Activated T-cell treated with anti-CD3 and anti-CD28 coated beads, Interleukin-2, amount 50 U/mL, for 24 hours (primary cell): ENCODE measurements at places on chromosomes 7 and 10.

DNA sequence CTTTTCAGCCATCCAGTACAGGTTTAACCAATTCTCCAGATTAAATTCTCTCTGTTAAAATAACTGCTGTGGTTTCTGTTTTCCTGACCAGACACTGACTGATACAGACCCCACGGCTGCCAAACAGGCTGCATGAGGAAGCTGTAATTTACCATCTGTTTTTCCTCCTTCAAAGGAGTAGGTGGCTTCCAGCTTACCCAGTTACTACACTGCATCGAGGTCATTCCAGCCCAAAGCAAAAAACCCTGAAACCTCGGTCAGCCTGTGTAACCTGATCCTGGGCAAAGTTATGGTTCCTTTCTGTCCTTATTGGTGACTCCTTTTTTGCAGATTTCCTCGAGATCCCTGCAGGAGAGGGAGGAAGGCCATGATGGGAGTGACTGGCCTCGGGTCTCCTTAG lies 27.9 kb upstream of the LOXL4 start:
- no peak for DNase-seq

DNA sequence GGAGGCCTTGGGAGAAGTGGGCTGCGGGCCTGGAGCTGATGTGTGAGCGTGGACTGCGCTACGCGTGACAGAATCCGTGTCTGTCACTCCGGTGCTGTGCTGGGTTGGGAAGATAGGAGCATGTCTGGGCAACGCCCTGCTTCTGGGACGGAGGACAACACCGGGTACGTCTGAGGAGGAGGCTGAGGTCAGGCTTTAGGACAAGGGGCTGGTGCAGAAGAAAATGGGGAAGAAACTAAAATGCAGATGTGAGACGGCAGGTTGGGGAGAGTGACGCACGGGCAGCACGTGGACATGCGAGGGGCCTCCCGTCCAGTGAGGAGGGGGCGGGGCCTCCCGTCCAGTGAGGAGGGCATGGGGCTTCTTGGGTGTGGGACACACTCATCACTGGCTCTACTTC lies 207.4 kb downstream of the DNAJB6 start:
- DNase-seq: no peak

- no peak for DNase-seq
Measured at GRCh38 chr10:128058106-128058749, 68.0 kb downstream of the MKI67 start.

DNA sequence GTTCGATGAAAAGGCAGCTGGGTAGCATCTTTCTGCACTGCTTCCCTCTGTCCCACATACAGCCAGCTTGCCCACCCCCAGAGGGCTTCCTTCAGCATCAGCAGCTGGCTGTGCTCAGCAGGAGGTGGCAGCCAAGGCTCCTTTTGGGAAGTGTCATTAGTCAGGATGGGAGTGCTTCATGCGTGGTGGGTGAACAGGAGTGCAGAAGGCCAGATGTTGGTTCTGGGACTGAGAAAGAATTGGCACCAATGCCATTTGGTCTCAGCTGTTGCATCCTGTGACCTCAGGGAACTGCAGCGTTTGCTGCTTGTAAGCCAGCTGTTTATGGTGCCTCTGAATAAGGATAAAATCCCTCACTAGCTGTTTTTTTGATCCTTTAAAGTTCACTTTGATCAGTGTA lies 131.1 kb upstream of the SORCS3 start:
- DNase-seq: no peak

DNA sequence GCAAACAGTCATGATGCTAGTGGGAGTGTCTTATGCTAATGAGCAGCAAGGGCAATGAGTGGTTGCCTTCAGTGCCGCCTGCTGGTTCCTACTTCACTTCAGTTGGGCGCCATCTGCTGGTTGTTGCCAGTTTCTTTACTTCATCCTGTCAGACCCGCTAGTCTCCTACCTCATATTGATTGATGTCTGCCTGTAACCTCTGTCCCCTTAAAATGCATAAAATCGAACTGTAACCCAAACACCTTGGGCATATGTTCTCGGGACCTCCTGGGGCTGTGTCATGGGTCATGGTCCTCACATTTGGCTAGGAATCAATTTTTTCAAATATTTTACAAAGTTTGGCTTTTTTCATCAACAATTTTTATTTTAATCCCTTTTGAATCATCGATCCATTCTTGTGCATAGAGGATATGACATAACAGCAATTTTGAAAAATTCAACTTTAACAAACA lies 62.8 kb upstream of the C7orf33 start:
- peak; percentile 83 for DNase-seq

DNA sequence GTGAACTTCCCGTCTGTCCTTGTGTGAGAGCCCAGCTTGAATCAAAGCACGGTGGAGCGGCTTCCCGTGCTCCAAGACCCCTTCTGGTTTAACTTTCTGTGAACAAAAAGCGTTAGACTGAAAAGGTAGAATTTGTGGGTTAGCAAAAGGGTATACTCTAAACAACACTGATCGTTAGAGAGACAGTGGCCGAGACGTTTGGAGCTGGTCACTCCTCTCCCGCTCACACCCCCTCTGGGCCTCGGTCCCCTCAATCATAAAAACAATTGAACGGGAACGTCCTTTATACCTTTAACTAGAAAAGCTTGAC lies 502 bp downstream of the PRKRIP1 start:
- DNase-seq: no peak

DNA sequence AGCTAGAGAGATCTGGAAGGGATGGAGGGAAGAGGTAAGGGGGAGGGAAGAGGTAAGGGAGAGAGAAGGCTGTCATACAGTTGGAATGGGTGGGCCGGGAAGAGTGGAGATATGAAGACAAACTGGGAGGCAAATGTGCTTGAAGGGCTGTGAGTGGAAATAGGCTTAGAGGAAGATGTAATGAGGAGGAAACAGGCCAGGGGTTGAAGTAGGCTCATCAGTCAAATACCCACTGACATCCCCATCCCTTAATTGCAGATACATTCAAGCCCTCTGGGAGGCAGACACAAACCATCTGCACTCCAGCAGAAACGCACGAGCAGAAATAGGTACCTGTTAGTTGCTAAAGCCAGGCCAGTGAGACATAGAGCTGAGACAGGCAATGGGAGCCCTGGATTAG lies 2.1 kb downstream of the SYNPO2L start:
- no peak for DNase-seq

DNA sequence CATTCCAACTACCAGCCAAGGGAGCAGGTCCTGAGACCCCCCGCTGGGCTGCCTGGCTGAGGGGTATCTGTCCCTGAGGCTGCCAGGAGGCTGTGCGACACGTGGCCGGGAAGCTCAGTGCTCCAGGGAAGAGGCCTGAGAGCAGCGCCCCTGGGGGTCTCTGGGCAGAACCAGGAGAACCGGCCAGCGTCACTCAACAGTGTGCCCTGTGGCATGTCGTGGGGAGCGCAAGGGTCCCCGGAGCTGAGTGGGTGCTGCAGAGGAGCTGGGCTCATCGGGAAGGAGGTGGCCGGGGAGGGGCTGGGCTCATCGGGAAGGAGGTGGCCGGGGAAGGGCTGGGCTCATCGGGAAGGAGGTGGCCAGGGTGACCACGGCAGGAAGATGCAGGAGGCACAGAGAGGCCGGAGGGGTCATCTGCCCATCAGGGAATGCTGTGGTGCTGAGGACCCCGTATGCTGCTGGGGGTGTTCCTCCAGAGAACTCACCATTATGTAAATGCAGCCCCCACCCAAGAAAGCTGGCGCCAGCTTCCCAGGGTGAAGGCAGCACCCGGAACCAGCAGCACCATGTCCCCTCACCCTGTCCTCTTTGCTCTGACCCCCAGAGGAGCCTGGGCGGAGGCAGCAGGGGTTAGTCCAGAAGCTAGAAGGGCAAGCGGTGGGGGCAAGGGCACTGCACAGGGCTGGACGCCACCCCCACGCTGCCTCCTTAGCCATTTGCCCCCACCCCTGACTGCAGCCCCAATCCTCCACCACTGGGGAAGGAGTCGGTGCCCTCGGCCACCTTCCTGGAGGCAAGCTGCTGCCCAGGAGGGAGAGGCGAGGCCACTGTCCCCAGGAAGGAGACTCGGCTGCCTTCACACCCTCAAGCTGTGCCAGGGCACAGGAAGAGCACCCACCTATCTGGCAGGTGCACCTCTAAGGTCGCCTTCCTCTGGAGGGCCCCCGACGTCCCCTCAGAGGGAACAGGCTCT lies 33.3 kb downstream of the CALML3 start:
- DNase-seq: no peak

GRCh38 chr10:71158902-71159301 lies 53.5 kb upstream of the UNC5B start:
- no peak for DNase-seq

- no peak for DNase-seq
Measured at GRCh38 chr7:147478796-147479195, 1111.8 kb upstream of the C7orf33 start.

DNA sequence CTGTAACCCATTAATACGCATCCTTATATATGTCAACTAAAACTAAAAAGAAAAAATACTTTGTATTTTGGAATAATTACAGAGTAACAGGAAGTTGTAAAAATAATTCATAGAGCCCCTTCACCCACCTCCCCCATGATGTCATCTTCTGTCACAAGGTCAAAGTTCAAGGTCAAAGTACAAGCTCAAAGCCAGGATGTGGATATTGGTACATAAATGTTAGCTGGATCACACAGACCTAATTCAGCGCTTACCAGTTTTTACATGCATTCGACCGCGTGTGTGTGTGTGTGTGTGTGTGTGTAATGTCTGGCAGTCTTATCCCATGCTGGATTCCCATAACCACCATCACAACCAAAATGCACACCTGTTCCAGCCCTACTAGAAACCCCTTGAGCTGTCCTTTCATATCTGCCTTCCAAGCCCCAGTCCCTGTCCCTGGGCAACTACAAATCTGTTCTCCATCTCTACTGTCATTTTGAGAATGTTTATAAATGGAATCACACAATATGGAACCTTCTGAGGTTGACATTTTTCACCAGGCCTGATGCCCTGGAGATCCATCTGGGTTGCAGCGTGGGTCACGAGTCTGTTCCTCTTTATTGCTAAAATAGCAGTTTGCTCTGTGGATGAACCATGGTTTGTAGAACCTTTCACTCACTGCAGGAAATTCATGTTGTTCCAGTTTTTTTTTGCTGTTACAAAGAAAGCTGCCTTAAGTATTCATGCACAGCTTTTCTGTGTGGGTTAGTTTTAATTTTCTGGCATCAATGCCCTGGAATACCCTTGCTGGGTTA lies 153.6 kb upstream of the PITRM1 start:
- no peak for DNase-seq

GRCh38 chr7:137909042-137909441 lies 62.3 kb upstream of the DGKI start:
- DNase-seq: no peak
